ENCODE measurements at places on chromosomes 5 and 9.
A peak's percentile ranks its signal among the peaks of the same experiment; 100 is the strongest.

GRCh38 chr5:65013166-65013565, 244.4 kb downstream of the CWC27 start:
- DNase-seq, result no peak

GRCh38 chr5:144421411-144421810, 250.7 kb downstream of the KCTD16 start:
- DNase-seq, result no peak

DNA sequence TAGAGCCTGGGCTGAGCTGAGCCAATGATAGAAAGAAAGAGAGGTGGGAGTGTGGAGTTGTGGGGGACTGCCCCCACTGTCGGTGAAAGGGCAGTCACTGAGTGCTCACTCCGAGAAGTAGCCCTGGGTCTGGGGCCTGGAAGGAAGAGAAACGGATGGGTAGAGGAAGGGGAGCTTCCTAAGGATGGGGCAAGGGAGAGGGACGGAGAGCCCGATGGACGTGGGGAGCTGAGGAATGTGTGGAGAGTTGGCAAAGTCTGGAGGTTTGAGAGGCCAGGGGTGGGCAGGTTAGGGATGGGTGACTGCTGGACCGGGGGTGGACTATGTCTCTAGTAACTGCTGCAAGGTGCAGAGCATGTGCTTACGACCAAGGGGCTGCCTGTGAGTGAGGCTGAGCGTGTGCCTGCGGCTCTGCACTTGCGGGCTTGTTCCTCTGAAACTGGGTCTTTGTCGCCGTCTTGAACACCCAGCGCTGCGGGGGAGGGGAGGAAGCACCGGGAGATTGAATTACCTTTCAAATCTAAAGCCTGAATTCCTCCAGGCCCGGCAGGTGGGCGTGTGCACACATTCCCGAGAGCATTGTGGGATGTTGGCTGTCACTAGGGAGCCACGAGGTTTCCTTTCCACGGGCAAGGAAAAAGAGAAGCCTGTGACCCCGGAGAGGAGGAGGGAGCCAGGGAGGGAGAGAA, 76.4 kb upstream of the ARAP3 start:
- no peak for DNase-seq

DNA sequence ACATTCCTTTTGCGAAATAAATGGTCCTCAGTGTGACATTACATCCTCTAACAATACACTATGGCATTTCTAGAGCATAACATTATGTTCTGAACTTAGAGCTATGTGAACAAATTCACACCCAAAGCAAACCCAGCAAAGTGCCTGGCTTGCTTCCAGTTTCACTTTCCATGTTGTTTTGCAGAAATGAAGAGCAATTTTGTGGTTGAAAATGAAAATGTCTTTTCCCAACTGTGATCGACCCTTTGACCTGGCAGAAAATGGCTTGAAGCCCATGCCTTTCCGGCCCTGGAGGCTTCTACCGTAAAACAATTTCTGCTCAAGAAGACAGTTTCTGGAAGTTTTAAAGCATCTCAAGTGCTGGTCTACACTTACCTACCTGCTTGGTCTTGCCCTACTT, 344.7 kb upstream of the RGMB start:
- no peak for DNase-seq

DNA sequence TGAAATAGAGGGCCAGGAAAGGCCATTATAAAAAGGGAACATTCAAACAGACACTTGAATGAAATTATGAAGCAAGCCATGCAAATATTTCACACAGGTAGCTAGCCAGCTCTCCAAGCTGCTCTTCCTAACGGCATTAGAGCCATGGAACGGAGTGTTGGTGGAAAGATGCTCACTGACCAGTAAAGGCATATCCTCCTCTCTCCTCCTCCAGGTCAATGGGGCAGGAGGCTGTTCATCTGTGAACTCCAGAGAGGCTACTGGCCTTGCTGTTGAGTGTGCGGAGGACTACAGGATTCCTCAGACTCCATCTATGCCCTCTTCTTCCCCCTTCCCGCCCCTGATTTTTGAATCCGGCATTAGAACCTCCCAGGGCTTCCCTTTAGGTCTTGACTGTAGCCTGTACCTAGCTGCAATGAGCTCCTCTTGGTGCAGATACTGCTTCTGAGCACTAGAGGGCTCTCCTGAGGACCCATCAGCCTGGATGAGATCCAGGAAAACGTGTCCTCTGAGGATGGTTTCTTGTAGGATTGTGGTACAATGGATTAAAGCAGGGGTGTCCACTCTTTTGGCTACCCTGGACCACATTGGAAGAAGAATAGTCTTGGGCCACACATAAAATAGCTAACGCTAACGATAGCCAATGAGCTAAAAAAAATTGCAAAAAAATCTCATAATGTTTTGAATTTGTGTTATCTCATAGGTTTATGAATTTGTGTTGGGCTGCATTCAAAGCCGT, 162.2 kb downstream of the SREK1 start:
- DNase-seq, result no peak

- DNase-seq, result peak; percentile 80
These were observed 77.1 kb downstream of the SUSD1 start for GRCh38 chr9:112097712-112098688.
